Lung (tissue), 17 donors: ENCODE measurements at places on chromosomes 2 and 18.

- no peak for DNase-seq
Observed at GRCh38 chr2:127080938-127081755, 25.8 kb downstream of the BIN1 start.

DNA sequence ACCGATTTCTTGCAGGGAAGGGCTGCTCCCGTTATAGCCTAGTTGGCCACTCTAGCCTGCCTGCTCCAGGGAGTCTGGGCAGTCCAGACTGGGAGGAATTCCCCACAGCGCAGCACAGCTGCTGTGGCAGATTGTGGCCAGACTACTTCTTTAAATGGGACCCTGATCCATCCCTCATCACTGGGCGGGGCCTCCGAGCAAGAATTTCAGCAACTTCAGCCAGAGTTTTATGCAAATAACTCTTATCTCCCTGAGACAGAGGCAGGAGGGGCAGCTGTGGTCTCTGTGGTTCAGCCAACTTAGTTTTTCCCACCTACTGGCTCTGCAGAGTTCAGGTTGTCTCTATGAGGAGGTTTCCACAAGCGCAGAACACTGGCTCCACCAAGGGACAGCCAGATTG, 1583.2 kb downstream of the SUCLG1 start:
- no peak for DNase-seq

DNA sequence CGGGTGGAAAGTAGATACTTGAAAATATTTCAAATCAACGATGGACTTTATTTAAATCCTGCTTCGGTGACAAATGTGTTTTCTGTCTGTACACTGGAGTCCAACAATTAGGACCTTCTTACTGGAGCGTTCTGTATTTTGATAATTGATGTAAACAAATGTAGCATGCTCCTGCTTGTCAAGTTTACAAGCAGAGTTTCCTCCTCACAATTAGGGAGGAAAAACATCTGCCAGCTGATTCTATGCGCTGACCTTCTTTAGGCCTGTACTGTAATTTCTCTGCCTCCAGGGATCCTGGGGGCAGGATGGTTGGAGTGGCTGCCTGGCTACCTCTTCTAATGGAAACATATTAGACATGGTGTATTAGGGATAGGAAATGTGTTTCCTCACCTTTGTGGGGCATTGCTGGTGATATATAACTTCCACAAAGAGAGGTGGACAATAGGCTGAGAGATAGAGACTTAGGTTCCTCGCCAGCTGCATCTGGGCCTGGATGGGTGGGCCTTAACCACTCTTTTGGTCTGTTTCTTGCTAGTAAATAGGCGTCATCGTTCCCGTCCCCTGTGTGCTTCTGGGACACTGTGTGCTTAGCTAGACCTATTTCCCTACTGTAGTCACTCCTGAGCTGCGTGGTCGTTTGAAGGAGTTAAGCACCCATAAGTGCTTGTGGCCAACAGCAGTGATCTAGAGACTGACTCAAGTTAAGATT, 19.3 kb downstream of the GATA6 start:
- peak; percentile 65 for DNase-seq

GRCh38 chr2:161353543-161353942, 45.3 kb downstream of the PSMD14 start:
- DNase-seq = no peak

DNA sequence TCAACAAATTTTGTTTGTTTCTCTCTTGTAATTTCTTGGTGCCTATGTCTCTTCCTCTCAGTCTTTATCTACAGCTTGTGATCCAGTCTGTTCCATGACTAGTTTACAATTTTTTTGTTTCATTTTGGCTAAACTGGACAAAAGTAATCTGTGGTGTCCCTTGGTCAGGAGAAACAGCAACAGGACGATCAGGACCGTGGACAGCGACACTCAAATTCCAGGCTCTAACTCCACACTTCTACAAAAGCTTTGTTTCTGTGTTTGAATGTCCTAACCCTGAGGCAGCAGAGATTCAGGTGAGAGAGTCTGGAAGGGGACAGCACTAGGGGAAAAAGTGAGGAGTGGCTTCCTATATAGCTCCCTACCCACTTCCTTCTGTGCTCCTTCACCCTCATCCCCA, 593.3 kb upstream of the FANCL start:
- peak; percentile 76 for DNase-seq

GRCh38 chr2:26816893-26817292, 31.0 kb downstream of the CENPA start:
- DNase-seq = no peak

- DNase-seq = no peak
Observed at GRCh38 chr2:60260639-60261296, 292.7 kb downstream of the BCL11A start.

DNA sequence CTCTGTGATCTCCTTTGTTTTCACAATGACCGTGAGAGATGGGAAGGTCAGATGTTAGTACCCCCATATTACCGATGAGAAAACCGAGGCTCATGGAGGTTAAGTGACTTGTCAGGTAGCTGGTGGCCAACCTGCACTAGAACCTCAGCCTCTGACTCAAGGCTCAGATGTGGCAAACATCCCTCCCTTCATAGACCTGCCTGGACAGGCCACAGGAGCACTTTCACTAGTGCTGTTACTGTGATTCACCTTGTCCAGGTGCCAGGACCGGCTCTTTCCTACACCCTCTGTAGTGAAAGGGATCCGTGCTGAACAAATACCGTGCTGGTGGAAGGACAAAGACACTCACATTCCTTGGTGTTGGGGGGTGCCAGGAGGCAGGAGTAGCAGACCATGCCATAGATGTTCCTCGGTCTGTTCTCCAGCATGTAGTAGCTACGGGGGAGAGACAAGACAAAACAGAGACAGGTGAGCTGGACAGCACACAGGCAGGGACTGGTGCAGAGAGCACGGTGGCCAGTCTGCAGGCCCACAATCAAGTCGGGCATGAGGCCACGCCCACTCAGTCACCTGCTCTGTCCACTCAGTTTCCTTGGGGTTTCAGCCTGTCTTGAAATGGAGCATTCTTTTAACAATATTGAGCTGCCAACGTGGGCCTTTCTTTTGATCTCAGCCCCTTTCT, 65.9 kb downstream of the EDAR start:
- no peak for DNase-seq
